ENCODE measurements at places on chromosomes 6 and 20.

- no peak for DNase-seq
These were observed 345.8 kb upstream of the PRND start for GRCh38 chr20:4375881-4376280.

DNA sequence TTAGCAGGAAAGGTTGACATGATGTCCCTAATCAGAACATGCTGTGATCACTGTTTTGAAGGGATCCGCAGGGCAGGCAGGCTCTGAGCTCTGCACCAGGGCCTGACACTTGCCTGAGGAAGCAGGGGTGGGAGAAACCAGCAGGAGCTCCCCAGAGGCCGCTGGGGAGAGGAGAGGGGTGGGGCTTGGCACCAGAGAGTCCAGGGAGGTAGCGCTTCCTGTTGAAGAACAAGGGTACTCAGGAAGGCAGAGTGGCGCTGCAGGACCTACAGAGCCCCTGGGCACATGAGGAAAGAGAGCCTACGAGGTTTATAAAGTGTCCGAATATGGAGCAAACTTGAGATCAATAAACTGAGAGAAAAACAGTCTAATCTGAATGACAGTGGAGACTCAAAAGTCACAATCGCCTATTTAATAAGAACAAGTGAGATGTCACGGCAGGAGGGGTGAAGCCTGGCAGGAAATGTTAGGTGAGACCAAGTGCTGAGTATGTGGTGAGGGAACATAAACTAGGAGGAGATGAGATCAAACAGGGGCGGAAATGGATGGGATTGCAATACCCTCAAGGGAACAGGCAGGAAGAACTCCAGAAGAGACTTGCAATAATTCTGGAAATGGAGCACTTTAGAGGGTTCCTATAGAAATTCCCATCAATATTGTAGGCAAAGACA lies 5.8 kb upstream of the TBXT start:
- no peak for DNase-seq

GRCh38 chr20:43778375-43778774 lies 51.6 kb upstream of the GTSF1L start:
- DNase-seq: no peak

DNA sequence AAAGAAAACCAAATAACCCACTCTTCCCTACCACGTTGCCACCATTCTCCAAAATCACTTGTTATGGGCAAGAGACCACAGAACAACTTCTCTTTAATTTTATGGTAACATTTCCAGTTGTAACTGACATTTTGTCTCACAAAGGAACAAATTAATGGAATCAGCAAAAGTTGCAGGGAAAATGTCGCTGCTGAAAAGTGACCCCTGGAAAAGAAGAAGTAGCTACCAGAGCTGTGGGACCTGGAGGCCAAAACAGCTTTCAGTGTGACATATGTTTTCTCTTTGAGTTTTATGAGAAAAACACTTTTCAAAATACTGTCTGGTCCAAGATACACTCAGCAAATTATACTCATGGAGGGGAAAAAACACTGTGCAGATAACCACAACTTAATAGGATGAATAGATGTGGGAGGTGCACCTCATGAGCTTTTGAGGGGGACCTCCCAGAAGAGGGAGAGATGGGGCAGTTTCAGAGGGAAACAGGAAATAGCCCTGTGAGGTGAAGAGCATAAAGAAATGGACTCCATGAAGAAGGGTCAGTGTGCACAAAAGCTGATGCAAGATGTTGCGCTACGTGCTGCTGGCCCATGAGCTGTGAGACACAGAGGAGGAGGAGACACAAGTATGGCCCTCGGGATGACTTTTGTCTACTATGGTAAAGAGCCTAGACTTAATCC lies 87.3 kb downstream of the DTNBP1 start:
- DNase-seq: no peak

GRCh38 chr6:147699637-147700036 lies 191.1 kb downstream of the SAMD5 start:
- no peak for DNase-seq

DNA sequence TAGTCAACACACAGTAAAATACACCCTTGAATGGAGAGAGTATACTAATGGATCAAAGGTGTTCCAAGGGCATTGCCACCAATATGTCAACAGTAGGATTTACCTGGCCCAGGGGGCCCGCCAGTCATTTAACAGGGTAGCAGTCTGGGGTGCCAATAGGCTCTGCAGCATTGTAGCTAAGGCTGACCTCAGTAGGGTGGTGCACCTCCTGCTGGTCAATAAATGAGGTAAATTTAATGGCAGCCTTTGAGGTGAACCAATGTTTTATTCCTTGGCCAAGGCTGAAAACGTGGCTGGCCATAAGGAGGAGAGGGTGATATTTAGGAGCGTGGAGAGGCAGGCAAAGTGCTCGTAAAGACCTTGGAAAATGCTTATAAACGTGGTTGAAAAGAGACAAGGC lies 147.2 kb downstream of the RPS12 start:
- no peak for DNase-seq

GRCh38 chr6:137181891-137182653 lies 8.6 kb upstream of the IL22RA2 start:
- no peak for DNase-seq

DNA sequence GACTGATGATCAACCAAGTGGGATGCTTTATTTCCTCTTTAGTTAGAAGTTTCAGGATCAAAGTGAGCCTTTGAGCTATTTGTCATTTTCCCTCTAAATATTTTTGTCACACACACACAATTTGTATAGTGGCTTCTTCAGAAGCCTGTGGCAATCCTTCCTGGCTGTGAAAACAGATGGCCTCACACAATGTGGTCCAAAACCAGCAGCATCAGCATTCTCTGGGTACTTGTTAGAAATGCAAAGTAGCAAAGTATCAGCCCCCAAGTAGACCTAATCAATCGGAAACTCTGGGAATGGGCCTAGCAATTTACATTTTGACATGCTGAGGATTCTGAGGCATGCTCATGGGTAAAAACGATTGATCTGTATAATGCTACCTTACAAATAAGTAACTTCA lies 115.9 kb downstream of the PAX1 start:
- DNase-seq: no peak

GRCh38 chr6:142746524-142746923 lies 198.5 kb downstream of the HIVEP2 start:
- DNase-seq: no peak

- no peak for DNase-seq
These were observed 280.2 kb downstream of the ESR1 start for GRCh38 chr6:152087701-152088100.

- DNase-seq: no peak
These were observed 235.1 kb downstream of the FNDC1 start for GRCh38 chr6:159404296-159404695.

GRCh38 chr6:47631269-47631772 lies 67.1 kb upstream of the ADGRF4 start:
- DNase-seq: no peak

DNA sequence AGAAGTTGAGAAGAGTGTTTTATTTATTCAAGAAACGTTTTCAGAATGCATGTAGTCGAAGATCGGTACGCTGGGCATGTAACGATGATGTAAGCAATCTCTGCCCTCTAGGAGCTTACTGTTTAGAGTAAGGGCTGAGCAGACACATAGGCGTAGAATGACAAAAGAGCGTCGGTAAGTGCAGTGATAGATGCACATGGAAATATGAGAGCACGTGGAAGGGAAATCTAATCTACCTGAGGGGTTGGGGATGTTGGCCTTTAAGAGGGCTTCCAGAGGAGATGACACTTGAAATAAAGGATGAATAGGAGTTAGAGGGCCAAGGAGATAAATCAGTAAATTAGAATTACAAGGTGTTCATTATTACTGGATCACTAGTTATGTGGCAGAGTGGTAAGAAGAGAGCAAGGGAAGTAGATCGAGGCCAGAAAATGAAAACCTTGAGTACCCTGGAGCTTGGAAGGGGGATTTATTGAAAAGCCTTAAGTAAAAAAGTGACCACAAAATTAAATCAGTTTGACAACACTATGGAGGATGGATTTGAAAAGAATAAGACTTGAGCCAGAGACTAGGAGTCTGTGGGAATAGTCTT lies 782 bp downstream of the TRMT11 start:
- DNase-seq: no peak

DNA sequence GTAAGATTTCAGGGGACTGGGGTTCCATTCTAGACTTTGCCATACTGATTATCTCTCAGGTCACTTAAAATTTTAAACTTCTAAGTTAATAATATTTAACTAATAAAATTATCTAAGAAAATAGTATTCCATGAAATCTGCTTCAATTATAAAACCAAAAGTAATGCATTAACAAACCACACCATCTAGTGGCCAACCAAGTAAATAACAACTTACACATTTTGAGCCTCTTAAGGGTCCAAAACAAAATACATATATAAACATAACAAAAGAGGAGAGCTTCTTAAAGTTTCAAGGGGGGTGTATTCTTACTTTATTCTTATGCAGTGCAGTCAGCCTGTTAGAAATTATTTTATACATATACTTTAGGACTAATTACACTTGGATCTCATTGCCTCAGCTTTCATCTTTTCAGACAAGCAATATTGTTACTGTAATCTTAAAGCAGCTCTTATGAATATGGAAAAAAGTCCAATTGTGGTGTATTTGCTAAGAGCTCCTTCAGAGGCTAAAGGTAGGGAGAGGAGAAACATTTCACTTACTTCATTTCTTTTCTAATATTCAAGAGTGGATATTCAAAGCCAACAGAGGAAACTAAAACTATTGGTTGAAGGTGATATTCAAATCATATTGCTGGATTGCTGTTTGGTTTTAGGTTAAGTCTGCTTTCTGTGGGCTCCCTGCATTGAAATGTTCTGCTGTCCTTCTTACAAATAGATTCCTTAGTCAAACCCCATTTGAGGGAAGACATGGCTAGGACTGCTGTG lies 199.7 kb upstream of the SIM1 start:
- no peak for DNase-seq

- no peak for DNase-seq
These were observed 94.2 kb downstream of the STXBP5 start for GRCh38 chr6:147298461-147298860.

DNA sequence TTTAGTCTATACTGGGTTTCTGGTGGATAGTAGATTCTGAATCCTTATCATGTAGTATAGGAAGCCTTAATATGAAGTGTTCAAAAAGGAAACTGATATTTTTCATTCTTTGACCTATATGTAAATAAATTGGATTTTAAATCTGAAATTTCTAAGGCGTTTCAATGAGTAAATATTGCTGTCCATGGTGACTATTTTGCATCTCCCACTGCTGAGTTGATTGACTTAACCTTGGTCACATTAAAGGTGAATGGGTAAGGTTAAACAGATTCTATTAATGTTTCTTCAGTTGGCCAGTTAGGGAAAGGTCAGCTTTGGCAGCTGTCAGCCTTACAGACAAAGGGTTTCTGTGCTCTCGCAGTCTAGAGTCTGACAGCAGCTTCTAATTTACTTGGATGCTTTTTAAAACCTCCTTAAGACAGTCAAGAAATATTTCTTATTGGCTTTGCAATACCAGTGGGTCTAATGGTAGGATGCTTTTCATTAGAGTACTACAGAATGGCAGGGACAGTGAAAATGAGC lies 24.8 kb downstream of the PRIM2 start:
- no peak for DNase-seq

DNA sequence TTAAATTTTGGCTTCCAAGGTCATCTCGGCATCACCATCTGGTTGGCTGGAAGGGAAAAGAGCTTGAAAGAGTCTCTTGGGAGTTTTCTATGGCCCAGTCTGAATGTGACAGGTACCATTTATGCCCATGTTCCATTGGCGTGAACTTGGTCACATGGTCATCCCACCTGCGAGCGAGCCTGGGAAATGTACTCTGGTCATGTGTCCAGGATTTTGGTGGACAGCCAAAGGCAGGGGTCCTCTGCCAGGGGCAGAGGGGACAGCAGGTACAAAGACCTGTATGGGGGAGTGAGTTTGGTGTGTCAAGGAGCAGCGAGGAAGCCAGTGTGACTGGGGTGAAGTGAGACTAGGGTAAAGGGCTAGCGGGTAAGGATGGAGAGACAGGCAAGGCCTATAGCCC lies 112.6 kb downstream of the CDC5L start:
- no peak for DNase-seq

DNA sequence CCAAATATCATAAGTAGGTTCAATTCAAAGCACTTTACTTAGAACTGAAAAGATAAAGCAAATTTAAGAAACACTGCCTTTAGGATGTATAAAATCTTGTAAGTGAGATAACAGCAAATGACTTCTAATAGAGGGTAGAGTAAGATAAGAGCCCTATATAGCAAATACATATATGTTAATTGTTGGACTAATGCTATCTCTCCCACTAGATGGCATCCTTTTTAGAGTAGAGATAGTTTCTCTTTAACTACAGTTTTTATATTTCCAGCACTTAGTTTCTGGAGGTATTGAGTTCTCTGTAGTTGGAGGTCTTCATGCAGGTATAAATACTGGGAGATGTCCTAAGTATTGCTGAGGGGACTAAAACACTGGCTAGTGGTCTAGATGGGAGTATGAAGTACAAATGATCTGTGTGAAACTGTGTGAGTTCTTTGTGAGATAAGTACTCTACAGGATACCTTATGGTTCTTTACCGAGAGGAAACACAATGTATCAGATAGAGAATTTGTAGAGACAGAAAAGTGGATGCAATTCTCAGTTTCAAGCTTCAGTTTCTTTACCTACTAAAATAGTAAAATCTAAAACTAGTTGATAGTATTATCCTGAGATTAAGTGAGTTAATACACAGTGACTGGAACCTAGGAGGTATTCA lies 399.3 kb downstream of the KHDRBS2 start:
- no peak for DNase-seq

- no peak for DNase-seq
These were observed 48.7 kb downstream of the KCTD20 start for GRCh38 chr6:36491378-36491965.

DNA sequence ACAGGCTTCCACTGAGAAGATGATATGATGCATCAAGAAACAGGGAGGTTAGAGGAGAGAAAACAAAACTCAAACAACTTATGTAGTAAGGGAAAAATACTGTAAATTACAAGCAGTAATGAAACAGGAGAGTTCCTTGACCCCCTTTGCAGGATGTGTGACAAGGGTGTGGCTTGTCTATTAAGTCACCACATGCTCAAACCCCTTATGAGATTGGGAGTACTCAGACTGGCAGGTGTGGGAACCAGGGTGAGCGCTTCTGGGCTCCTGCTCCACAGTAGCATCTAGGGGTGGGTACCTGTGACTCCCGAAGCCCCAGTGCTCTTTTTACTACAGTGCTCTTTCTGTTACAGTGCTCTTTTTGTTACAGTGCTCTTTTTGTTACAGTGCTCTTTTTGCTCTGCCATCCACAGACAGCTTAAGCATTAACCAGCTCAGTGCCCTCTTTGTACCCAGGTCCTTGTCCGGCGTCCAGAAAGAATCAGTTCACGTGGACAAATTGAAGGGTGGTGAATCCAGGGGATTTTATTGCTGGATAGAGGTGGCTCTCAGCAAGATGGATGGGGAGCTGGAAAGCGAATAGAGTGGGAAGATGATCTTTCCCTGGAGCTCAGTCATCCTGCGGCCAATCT lies 28.7 kb downstream of the OLIG3 start:
- DNase-seq: no peak

- no peak for DNase-seq
These were observed 29.9 kb downstream of the KIF13A start for GRCh38 chr6:17957498-17957897.

DNA sequence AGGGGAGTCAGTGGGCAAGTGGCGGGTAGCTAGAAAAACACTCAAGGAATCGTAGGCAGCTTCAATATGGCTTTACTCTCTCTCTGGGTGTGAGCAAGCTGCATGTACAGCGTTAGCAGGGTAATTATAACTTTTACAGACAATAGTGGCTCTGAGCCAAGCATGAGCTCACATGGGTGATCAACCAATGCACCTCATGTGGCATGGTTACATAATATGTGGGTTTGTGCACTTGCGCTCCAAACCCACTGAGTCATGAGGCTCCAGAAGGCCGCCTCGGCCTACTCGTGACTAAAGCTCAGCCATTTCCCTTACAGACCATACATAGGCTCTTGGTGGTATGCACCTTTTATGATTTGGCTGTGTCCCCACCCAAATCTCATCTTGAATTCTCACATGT lies 78.4 kb upstream of the FBXL4 start:
- no peak for DNase-seq

Data from ovary (tissue), 10 donors.